Daoy (cell line): ENCODE measurements at places on chromosomes 3 and 15.

- DNase-seq = no peak
Observed at GRCh38 chr15:99995543-99995942, 262.3 kb upstream of the LYSMD4 start.

- DNase-seq = peak; percentile 27
Observed at GRCh38 chr3:11379238-11379823, 107.1 kb downstream of the ATG7 start.

- DNase-seq = no peak
Observed at GRCh38 chr3:32483772-32484171, 18.9 kb downstream of the CMTM6 start.

DNA sequence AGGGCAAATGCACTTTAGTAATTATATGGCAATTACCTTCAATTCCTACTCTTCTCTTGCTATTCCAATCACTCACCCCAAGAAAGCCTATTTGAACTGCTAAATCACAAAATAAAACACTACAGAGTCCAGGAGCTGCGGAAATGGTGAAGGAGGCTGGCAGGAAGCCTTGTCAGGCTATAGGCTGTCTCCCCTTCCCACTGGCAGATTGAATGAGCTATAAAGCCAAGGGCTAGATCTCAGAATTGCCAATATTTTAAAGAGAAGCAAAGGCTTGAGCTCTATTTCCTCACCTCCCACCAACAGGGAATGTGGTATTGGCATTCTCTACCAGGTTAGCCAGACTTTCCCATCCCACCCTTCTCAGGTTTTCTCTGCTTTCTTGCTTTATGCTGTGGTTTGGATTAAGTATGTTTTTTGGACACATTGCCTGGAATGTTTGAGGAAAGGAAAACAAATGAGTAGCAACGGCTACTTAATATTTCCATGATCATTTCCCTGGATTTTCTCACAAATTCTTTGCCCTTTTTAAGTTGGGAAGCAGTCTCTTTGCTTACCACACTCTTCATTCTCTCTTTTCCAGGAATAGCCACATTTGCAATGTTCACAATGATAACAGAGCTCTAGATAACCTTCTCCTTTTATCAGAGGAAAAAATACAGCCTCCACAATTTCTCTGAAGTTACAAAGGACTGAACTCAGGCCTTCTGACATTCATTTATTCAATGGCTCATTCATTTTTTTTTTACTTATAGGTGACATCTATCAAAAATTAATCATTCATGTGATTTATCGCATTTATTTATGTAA lies 1125.4 kb downstream of the ROBO1 start:
- no peak for DNase-seq

GRCh38 chr3:104273046-104273649 lies 1093.6 kb upstream of the ALCAM start:
- DNase-seq = peak; percentile 2

DNA sequence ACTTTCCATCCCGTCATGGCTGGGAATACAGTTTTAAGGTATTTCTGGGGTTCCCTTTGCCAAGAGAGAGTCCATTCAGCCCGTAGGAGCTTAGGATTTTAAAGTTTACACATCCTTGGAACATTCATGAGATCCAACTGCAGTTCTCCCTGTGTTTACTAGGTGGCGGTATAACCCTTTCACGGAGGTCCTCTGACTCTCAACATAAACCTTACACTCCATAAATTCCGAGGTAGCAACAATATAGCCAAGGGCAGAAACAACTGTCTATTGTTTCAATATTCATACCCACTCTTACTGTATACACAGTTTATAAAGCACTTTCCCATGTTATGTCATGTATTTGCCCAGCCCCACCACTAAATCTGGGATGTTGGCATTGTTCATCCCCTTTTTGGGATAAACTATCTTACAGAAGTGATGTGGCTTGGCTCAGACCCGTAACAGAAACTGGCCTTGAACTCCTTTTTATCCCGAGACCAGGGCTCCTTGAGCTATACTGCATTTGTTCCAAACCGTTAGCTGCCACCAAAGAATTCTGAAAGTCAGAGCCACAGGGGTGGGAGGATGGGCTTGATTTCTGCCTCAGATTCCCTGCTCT lies 69.2 kb upstream of the COL6A5 start:
- DNase-seq = peak; percentile 49

DNA sequence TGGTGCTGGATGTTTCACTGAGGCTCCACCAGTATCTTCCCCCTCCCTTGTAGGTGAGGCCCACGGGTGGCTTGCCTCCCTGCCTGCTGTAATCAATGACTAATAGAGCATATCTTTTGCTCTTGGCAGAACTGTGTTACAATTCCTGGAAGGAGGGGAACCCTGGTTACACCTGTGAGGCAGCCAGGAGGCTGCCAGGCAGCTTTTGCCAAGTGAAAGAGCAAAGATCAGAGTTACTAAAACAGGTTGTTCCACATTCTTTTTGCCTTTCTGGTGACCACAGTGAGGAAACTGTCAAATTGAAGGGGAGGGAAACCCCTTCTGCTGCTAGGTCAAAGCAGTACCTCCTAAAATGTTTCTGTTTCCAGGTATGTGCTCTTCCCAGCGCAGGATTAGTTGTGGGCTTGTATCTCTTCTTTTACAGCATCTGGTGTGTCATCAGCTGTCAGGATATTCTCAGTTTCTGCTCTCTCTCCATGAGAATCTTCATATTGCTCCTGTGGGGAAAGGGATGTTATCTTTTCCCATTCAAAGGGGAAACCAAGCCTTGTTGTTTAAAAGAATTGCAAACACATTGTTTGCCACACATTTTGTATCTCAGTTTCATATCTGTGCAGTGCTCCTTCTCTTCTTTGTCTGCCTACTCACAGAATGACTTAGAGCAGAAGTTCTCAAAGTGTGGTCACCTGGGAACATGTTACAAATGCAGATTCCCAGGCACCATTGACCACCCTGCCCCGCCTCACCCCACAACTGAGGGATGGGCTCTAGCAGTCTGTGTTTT lies 137.4 kb upstream of the UMPS start:
- no peak for DNase-seq

GRCh38 chr3:31379598-31379997 lies 153.1 kb upstream of the STT3B start:
- DNase-seq = no peak

DNA sequence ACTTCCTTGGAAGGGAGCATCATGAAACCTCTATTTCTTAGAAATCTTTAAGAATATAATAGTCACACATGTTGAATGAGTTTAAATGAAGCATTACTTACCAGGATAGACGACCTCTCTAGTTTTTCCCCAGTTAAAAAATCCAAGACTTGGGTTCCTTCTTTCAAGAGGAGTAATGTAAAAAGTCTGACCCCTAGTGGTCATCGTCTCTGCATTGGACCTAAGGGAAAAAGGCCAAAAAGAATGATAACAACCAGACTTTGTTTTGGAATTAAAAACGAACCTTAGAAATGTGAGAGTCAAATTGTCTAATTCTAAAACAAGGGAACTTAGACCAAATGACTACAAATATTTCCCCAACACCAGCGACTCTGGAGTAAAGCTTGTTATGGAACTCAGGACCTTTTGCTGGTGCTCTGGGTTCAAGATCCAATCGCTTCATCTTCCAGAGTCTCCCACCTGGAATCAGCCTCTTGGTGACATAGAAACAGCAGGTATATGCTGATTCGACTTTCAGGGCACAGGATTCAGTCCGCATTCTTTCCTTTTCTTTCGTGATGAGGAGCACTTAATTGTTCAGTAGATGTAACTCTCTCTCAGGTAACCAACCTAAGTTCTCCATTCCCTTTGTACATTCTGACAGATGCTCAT lies 214.8 kb upstream of the TPRG1 start:
- peak; percentile 39 for DNase-seq

GRCh38 chr3:125442506-125442905 lies 67.4 kb upstream of the ZNF148 start:
- DNase-seq = no peak

- peak; percentile 17 for DNase-seq
Observed at GRCh38 chr3:170977949-170978745, 48.4 kb downstream of the SLC2A2 start.

GRCh38 chr3:24730173-24730572 lies 235.5 kb upstream of the THRB start:
- no peak for DNase-seq

GRCh38 chr3:64756398-64756986 lies 68.7 kb upstream of the ADAMTS9 start:
- no peak for DNase-seq

GRCh38 chr3:17057321-17057720 lies 172.6 kb downstream of the PLCL2 start:
- no peak for DNase-seq

DNA sequence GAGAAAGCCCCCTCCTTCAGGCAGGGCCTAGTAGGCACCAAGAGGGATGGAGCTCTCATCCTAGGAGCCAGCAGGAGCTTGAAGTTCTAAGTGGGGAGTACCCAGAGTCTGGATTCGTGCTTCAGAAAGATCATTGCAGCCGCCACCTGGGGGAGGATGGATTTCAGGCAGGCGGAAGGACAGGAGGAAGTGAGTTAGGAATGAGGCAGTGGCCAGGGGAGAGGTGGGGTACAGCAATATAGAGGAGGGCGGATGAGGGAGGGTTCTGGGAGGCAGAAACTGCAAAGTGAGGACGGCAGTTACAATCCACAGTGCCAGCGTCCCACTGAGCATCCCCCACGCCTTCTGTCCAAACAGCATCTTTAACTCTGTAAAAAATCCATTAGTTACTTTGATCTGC lies 65.2 kb upstream of the LINGO1 start:
- no peak for DNase-seq

GRCh38 chr15:67116742-67117141 lies 51.3 kb downstream of the SMAD3 start:
- DNase-seq = peak; percentile 65

GRCh38 chr15:101019366-101019896 lies 100.3 kb downstream of the LRRK1 start:
- no peak for DNase-seq

DNA sequence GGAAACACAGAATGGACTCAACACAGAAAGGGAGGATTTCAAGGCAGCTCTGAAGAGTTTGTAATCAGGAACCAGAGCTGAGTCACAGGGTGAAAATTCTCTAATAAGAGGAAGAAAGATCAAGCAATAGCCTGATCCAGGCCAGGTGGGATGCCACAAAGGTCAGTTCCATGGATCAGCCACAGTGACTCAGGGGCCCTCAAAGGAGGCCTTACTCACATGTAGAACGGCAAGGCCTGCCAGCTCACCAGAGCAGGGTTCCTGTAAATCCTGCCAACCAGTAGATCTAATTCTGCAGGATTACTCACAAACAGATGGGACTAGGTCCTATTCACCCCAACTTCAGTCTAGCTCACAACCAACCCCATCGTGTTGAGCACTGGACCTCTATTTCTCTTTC lies 78.3 kb upstream of the PPP2R3A start:
- DNase-seq = peak; percentile 67

DNA sequence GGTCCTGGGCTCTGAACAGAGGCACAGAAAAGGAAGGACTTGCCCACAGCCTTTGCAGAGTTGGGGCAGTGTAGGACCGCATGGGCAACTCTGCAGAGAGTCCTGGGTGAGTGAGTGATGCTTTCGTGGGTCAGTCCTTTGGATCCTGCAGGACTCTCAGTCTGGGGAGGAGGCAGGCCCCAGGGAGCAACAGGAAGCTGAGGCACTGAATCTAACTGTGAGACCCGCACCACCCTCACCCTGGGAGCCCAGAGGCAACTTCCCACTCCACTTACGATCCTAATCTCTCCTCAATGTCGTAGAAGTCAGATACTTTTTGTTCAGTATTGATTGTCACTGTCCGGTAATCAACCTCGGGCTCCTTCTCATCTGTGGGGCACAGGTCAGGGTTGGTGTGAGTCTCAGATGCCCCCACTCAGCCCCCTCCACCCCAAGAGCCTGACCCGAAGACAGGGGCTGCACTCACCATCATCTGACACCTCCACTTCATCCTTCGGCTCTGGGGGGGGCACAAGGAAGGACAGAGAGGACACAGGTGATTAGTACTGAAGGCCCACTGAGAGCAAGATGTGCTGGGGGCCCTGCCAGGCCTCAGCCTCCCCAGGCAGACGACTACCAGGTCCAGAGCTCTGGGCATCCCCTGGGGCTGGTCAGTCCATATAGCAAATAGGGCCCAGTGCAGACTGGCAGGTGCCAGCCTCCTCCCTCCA lies 64.0 kb upstream of the HACD2 start:
- no peak for DNase-seq

GRCh38 chr15:99239545-99240198 lies 9.7 kb downstream of the TTC23 start:
- DNase-seq = peak; percentile 54

- peak; percentile 67 for DNase-seq
Observed at GRCh38 chr3:43855674-43856299, 165.0 kb downstream of the ABHD5 start.

DNA sequence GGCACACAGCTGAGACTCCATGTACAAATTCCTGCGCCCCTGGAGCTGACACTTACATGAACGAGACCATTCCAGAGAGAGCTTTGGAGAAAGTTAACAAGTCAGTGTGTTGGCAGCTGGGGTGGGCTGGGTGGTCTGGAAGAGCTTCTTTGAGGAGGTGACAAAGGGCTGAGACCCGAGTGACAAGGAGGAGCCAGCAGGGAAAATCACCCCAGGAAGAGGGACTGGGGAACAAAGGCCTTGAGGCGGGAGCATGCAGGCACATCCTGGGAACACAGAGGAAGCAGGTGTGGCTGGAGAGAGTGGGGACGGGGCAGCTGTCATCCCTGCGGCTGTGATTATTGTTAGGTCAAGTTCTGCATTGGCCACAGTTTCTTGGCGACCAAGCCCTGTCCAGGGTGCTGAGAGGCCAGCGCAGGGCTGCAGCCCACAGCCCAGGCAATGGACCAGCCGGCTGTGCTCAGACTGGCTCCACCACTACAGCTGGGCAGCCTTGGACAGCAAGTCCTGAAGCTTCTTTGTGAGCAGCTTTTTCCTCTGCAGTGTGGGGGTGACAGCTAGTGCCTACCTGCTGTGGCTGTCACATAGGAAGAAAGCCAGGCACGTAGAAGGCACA lies 34.2 kb upstream of the PRR23E start:
- DNase-seq = no peak

GRCh38 chr3:75254685-75255084 lies 409.4 kb upstream of the FRG2C start:
- no peak for DNase-seq

DNA sequence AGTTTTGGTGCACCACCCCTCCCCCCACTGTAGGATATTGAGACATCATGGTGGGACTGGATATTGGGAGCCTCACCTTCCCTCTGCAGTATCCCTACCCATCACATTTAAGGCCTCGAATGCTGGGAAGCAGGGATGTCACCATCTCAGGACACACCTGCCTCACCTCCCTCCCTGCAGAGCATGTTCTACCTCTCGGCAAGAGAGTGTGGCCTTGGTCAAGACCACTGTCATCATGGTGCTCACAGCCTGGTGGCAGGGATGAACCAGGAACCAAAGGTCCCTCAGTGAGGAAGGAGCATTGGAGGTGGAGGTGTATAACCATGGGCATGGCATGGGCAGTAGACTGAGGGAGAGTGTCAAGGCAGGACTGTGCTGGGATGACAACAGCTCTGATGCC lies 104.8 kb downstream of the CORO2B start:
- no peak for DNase-seq

DNA sequence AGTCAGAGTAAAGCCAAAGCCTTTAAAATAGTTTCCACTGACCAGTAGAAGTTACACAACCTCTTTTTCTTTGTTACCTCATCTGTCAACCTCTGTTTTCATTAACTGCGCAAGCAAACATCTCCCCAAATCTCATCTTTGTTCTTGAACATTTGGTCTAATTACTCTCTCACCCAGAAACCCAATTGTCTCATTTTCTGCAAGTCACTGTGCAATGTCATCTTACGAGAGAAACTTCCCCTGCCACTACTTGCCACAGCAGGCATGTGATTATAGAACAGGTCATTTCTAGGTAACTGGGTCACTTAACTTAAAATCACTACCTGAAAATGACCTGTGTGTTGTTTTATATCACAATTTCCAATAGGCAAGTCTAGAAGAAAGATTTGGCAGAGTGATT lies 159.4 kb downstream of the SI start:
- DNase-seq = no peak
